H9 (cell line): ENCODE measurements at places on chromosomes 12 and 14. TPM values are rescaled to one million over a fixed set of nuclear protein-coding genes. Genes with fewer than 3 reads are reported as not detected.

POTEG gene
- not detected in 2 replicates for total RNA-seq

- DNase-seq: no peak
- no peaks in the 10 kb centered on the region for H3K36me3 ChIP-seq
- H3K27me3 ChIP-seq: no peaks in the 10 kb centered on the region
Measured at GRCh38 chr12:80902711-80903110, 35.0 kb downstream of the LIN7A start.

GRCh38 chr14:26191123-26191522 is 406.7 kb downstream of the NOVA1 start:
- H3K4me1 ChIP-seq: no peaks in the 10 kb centered on the region
- no peaks in the 10 kb centered on the region for H3K27me3 ChIP-seq
- no peak for DNase-seq
- no peak overlapping the region for H3K27ac ChIP-seq

DNA sequence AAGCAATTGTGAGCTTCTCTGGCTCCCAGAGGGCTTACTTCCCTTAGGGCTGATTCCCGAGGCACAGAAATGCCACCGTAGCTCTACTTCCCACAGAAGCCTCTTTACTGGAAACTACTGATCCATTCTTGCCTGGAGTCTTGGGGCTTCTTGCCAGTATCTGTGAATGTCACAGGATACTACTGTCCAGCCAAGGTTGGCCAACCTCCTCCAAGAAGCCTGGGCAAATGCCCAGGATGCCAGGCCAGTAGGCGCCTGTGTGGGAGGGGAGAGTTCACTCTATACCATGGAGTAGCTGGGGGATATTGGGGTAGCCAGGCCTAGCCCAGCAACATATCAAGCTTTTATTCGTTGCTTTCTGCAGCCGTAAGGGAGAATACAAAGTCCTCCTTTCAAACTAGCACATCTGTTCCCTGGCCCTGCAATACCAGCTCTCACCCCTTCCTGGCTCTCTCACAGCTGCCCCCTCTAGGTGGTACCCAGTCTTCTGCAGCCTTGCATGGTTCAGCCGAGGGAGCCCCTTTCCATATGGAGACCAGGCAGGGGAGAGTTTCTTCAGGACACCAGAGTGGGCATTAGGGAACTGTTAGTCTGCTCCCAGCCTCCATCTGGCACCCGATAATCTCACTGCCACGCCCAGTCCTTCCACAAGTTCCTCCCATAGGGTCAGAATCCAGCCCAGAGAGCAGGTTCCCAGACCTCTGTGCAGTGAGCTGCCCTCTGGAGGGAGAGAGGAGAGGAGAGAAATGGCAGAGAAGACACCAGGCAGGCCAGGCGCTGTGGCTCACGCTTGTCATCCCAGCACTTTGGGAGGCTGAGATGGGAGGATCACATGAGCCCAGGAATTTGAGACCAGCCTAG is 24.3 kb upstream of the PLEK2 start:
- no peak overlapping the region for H3K27ac ChIP-seq
- H3K4me1 ChIP-seq: no peaks in the 10 kb centered on the region
- peak; percentile 62 for DNase-seq
- H3K4me3 ChIP-seq: no peak overlapping the region

- no peaks in the 10 kb centered on the region for H3K27me3 ChIP-seq
- no peak overlapping the region for H3K27ac ChIP-seq
- no peak for DNase-seq
- H3K36me3 ChIP-seq: no peaks in the 10 kb centered on the region
Measured at GRCh38 chr14:59317798-59318505, 129.5 kb downstream of the DAAM1 start.

- H3K4me1 ChIP-seq: no peaks in the 10 kb centered on the region
- no peak for DNase-seq
- no peaks in the 10 kb centered on the region for H3K36me3 ChIP-seq
- H3K4me3 ChIP-seq: no peak overlapping the region
- H3K27ac ChIP-seq: no peak overlapping the region
Measured at GRCh38 chr14:83300476-83301064, 1766.9 kb upstream of the SEL1L start.

TCTN1 gene
- total RNA-seq: 10.9 and 11.1 TPM in 2 replicates

DNA sequence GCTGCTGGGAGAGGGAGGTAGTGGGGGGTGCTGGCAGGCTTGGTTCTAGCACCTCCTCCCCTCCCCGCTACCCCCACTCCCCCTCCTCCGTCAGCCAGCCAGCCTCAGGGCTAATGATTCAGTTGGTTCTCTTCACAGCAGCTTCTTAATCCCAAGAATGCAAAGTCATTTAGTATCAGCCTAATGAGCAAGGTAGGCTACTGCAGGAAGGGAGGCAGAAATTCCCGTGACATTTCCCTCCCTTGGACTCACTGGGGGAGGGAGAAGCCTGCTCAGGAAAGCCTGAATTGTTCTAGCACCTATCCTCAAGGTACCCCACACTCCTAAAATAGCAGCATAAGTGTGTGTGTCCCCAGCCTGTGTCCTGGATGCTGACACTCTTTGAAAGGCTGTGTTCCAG is 29.8 kb downstream of the ITPK1 start:
- H3K36me3 ChIP-seq: peaks cover 22% of the 10 kb centered on the region
- no peak overlapping the region for H3K4me3 ChIP-seq
- peaks cover 5% of the 10 kb centered on the region; the same call in 1 of the 2 replicates for H3K4me1 ChIP-seq
- H3K27ac ChIP-seq: no peak overlapping the region
- no peaks in the 10 kb centered on the region for H3K27me3 ChIP-seq

DNA sequence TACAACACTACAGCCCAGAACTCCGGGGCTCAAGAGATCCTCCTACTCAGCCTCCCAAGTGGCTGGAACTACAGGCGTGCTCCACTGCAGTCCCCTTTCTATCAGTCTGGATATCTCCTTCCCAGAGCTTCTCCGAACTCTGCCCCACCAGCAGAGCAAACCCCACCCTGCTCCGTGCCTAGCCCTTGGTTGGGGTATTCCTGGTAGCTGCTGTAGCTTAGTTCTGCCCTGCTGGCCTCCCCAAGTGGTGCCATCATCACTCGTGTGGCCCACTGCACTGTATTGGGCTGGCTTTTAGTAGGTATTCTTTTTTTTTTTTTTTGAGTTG is 9.5 kb downstream of the HSP90AA1 start:
- H3K4me1 ChIP-seq: no peaks in the 10 kb centered on the region
- H3K4me3 ChIP-seq: no peak overlapping the region
- H3K27ac ChIP-seq: no peak overlapping the region
- peak; percentile 47 for DNase-seq
- H3K36me3 ChIP-seq: peaks cover 55% of the 10 kb centered on the region
- H3K27me3 ChIP-seq: no peaks in the 10 kb centered on the region

ZBTB42 gene
- 5.9 and 6.1 TPM in 2 replicates for total RNA-seq

DNA sequence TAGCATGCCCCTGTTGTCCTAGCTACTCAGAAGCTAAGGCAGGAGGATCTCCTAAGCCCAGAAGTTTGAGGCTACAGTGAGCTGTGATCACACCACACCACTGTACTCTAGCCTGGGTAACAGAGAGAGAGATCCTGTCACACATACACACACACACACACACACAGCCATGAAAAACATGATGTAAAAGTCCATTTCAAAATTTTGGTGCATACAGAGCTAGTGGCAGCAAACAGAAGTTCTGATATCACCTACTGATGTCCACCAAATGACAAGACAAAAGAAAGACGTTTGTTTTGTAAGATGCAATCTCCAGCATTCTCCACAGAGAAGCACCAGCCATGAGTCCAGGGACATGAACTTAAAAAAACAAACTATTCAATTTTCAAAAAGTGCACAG is 15.9 kb downstream of the AREL1 start:
- peaks cover 13% of the 10 kb centered on the region for H3K36me3 ChIP-seq
- no peak for DNase-seq
- H3K27me3 ChIP-seq: no peaks in the 10 kb centered on the region
- H3K27ac ChIP-seq: no peak overlapping the region
- H3K4me1 ChIP-seq: no peaks in the 10 kb centered on the region
- H3K4me3 ChIP-seq: no peak overlapping the region

GRCh38 chr14:77988970-77989369 is 181.2 kb upstream of the NRXN3 start:
- no peaks in the 10 kb centered on the region for H3K36me3 ChIP-seq
- no peaks in the 10 kb centered on the region for H3K27me3 ChIP-seq
- no peak for DNase-seq
- no peak overlapping the region for H3K27ac ChIP-seq
- no peak overlapping the region for H3K4me3 ChIP-seq

GUCY2C gene
- total RNA-seq: 1.3 and 1.9 TPM in 2 replicates

GRCh38 chr12:6980740-6981139 is 10.0 kb downstream of the EMG1 start:
- H3K27me3 ChIP-seq: no peaks in the 10 kb centered on the region
- DNase-seq: no peak
- H3K27ac ChIP-seq: no peak overlapping the region
- H3K4me3 ChIP-seq: no peak overlapping the region
- H3K36me3 ChIP-seq: peaks cover 60% of the 10 kb centered on the region
- H3K4me1 ChIP-seq: no peaks in the 10 kb centered on the region; the same call in 1 of the 2 replicates

- no peaks in the 10 kb centered on the region for H3K27me3 ChIP-seq
- no peak overlapping the region for H3K27ac ChIP-seq
- no peak for DNase-seq
- no peaks in the 10 kb centered on the region for H3K36me3 ChIP-seq
- no peak overlapping the region for H3K4me3 ChIP-seq
Measured at GRCh38 chr12:117506333-117506732, 144.9 kb upstream of the NOS1 start.

KIF5A gene
- 17.7 and 18.5 TPM in 2 replicates for total RNA-seq

GRCh38 chr14:38721822-38722431 is 381.1 kb downstream of the SEC23A start:
- H3K27me3 ChIP-seq: no peaks in the 10 kb centered on the region
- H3K4me3 ChIP-seq: no peak overlapping the region
- DNase-seq: peak; percentile 69

DNA sequence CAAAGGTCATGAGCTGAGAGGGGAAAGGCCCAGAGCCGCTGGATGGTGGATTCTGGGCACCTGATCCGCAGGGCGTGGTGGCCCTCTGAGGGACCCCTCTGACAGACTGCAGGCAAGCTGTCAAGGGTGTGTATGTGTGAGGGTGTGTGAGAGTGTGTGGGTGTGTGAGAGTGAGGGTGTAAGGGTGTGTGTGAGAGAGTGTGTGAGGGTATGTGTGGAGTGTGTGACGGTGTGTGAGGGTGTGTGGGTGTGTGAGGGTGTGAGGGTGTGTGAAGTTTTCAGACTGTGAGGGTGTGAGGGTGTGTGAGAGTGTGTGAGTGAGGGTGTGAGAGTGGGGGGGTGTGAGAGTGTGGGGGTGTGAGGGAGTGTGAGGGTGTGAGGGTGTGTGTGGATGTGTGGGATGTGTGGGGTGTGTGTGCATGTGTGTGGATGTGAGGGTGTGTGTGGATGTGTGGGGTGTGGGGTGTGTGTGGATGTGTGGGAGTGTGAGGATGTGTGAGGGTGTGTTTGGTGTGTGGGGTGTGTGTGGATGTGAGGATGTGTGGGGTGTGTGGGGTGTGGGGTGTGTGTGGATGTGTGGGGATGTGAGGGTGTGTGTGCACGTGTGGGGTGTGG is 156.7 kb downstream of the TMEM121 start:
- DNase-seq: no peak
- H3K36me3 ChIP-seq: peaks cover 18% of the 10 kb centered on the region
- no peaks in the 10 kb centered on the region for H3K27me3 ChIP-seq
- no peaks in the 10 kb centered on the region for H3K4me1 ChIP-seq
- H3K4me3 ChIP-seq: no peak overlapping the region; the same call in 2 of the 3 replicates

DNA sequence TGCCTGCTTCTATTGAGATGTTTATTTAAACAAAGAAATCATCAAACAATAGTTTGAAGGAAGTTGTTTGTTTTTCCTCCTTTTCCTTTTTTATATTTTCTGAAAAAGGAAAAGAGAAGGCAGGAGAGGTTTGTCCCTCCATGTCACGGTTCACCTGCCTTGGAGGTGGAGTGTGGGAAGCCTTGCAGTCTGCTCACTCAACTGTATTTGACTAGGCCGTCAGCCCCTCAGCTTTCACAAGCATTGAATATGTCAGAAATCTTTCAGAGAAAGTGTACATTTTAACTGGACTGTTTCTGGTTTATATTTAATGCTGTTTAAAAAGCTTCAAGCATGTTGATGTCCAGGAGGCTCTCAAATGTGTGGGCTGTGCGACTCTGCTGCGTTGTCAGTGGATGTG is 370.4 kb downstream of the NPAS3 start:
- H3K4me1 ChIP-seq: no peaks in the 10 kb centered on the region
- no peaks in the 10 kb centered on the region for H3K36me3 ChIP-seq
- H3K27ac ChIP-seq: no peak overlapping the region
- H3K4me3 ChIP-seq: no peak overlapping the region
- no peaks in the 10 kb centered on the region for H3K27me3 ChIP-seq
- DNase-seq: no peak

DNA sequence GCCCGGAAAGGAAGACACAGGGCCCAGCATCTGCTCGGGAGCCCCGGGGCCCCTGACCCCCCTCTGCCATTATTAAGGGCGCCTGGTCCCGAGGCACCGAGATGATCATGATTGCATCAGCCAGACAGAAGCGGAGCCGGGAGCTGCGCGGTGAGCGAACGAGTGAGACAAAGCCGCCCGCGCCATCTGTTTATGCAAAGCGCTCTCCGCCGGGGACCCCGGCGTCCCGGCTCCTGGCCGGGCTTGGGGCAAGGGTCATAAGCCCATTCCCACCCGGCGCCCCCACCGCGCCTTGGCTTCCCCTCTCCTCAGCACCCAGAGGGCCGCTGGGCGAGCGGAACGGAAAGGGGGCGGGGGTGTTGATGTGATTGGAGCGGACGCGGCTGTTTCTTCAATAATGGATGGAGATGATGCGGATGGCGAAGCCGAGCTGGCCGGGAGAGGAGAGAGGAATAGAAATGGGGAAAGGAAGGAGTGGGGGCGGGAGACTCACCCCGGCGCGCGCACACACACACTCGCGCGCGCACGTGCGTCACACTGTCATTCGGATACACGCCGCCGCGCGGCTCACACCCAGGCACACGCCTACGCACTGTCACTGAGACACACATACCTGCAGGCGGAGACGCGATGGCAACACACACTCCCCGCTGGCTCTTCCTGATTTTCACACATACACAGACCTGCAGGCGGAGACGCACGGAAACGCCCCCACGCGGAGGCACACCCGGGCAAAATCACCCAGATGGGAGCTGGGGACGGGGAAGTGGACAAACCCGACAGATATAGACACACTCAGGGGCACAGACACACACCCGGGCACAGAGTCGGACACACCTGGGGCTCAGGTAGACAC is 10.7 kb downstream of the STAC3 start:
- peak overlapping the region; percentile 72 for H3K4me3 ChIP-seq
- no peak overlapping the region for H3K27ac ChIP-seq
- peak; percentile 64 for DNase-seq
- H3K4me1 ChIP-seq: 0 out of 2 replicates have a peak, but pooled peaks cover 4% of the 10 kb centered on the region
- no peaks in the 10 kb centered on the region for H3K36me3 ChIP-seq

- no peak overlapping the region for H3K4me3 ChIP-seq
- no peak for DNase-seq
- no peaks in the 10 kb centered on the region for H3K27me3 ChIP-seq
- no peaks in the 10 kb centered on the region; the same call in 1 of the 2 replicates for H3K4me1 ChIP-seq
- H3K27ac ChIP-seq: no peak overlapping the region
Measured at GRCh38 chr12:47032644-47033043, 46.8 kb upstream of the PCED1B start.

DNA sequence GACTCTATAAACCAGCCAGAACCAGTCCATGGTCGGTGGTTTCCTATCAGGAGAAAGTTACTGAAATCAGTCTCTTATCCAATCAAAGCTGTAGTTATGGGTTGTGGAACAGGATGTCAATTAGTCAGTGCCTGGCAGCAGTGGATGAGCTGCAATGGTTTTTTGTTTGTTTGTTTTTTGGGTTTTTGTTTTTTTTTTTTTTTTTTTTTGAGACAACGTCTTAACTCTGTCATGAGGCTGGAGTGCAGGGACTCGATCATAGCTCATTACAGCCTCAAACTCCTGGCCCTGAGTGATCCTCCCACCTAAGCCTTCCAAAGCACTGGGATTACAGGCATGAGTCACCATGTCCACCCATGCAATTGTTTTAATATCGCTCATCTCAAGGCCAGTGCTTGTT is 113.3 kb upstream of the CAND1 start:
- H3K4me3 ChIP-seq: no peak overlapping the region
- no peak for DNase-seq
- H3K27me3 ChIP-seq: no peaks in the 10 kb centered on the region
- no peak overlapping the region for H3K27ac ChIP-seq
- no peaks in the 10 kb centered on the region for H3K36me3 ChIP-seq
